ENCODE measurements at places on chromosomes 2 and 18.

DNA sequence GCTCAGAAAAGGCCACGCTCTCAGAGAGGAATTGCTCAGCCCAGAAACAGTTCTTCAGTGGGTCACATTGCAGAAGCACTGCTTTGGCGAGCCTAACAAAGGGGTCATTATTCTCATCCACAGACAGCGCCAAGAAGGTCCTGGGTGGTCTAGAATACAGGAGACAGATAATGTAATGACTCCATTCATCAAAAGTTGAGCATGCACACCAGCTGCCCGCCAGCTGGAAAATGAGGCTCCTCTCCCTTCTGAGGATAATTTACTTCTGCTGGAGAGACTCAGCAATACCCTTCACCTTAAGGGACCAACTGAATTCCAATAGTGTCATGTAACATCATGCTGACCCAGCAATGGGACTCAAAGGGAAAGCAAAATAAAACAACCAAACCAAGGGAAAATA, 79.9 kb downstream of the TRIB2 start:
- DNase-seq = no peak

DNA sequence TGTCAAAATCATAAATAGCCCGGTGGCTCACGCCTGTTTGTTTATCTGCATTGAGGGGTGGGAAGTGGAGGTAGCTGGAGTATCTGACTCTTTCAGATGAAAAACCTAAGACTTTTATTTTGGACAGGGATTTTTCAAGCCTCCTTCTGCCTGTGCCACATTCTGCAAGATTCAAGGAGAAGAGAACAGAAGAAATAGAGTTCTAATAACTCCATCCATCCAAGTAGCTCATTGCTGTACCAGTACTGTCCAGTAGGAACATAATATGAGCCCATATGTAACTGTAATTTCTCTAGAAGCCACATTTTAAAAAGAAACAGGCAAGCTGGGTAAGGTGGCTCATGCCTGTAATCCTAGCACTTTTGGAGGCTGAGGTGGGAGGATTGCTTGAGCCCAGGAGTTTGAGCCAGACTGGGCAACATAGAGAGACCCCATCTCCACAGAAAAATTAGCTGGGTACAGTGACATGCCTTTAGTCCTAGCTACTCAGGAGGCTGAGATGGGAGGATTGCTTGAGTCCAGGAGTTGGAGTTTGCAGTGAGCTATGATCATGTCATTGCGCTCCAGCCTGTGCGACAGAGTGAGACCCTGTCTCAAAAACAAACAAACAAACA, 35.4 kb upstream of the NT5DC4 start:
- DNase-seq = no peak

- no peak for DNase-seq
Observed at GRCh38 chr2:5851410-5851809, 159.2 kb downstream of the SOX11 start.

DNA sequence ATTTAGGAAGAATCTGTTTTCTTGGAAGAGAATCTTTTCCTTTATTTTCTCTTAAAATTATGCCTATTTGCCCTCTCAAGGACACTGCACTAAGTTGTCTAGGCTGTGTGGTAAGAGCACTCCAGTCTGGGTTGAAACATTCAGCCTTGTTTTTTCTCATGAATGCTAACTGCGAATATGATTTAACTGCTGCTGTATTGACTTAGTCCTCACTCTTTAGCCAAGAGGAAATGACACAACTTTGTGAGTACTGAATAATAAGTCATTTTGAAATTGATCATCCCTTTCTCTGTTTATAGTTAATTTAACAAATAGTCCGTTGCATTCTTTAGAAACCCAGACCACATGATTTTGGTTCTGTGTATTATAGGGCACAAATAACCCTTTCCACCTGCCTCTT, 4.5 kb upstream of the RND3 start:
- DNase-seq = no peak

GRCh38 chr18:1526991-1527390, 622.3 kb downstream of the ADCYAP1 start:
- no peak for DNase-seq

DNA sequence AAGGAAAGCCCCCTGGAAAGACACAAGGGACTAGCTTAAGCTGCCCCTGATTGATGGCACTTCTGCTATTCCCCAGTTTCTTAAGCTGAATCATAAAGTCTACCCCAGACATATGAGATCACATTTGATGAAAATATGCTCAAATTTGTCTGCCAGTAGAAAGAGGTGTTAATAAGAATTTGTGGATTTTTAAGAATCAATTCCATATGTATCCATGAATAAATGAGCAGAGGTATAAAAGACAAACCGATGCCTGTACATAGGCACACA, 119.9 kb downstream of the CCBE1 start:
- DNase-seq = no peak

DNA sequence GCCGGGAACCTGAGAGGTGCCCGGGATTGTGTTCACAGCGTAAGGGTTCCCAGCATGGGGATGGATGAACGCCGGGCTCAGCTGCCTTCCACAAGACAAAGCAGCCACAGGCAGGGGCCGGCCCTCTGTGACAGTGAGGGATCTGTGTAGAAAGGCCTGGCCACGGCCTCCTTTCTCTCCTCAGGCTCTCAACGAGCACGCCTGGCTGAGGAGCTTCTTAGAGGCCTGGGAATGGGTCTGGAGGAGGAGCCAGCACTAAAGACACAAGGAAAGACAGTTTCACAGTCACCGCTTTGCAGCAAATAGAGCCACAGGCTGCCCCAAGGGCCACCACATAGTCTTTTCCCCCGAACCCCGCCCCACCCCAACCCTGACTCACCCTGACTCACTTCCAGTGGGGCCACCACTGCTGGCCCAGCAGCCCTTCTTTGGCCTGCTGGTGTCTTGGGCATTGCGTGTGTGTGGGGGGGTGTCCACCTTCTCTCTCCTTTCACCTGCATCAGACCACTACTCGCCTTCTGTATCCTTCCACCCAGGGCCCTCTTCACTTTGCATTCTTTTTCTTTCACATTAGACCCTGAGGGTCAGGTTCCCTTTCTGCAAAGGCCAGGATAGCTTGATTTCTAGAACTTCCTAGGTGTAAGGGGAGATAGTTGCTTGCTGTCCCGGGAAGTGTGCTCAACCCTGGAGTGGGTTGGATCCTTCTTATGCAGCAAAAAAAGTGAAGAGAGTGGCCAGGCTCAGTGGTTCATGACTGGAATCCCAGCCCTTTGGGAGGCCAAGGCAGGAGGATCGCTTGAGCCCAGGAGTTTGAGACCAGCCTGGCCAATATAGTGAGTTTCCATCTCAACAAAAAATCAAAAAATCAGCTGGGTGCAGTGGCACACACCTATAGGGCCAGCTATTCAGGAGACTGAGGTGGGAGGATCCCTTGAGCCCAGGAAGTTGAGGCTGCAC, 19.3 kb upstream of the HPCAL1 start:
- no peak for DNase-seq

All from stimulated activated CD4-positive, alpha-beta T cell treated with anti-CD3 and anti-CD28 coated beads, Interleukin-12 subunit alpha, Interleukin-12 subunit beta, amount 100 ng/mL, for 24 hours (primary cell).